ENCODE measurements at places on chromosomes 3 and 15. TPM values are rescaled to one million over a fixed set of nuclear protein-coding genes. Genes with fewer than 3 reads are reported as not detected.
A peak's percentile ranks its signal among the peaks of the same experiment; 100 is the strongest.

The FAM81A gene
- 0.54 TPM for total RNA-seq

The CACNA2D3 gene
- total RNA-seq: not detected

DNA sequence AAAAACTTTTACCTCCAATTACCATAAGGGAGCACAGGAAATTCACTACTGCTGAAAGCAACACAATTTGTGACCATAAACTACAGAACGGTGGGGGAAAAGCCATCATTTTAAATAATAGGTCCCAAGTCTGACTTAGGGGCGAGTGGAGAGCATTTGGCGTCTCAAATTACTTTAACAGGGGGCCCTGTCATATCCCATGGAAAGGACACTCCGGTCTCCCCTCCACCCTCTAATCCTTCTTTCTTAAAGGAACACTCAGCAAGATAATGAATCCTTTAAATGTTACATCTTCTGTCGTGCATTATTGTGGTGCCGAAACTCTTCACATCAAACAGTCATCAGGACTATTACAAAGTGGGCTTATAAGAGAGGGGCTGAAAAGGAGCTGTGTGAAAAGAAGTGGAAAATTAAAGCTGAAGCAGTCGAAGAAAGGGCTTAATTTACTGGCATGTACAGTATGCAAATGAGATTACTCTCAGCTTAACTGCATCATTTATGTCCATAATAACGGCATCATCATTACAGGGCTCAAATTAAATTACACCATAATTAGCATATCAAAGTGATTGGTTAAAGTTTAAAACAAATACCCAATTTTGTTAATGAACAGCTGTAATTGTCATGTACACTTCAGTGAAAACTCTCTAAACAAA, 342.2 kb downstream of the FOXP1 start:
- H3K36me3 ChIP-seq: peaks cover 2% of the 10 kb centered on the region
- peak overlapping the region; percentile 41 for H3K27ac ChIP-seq
- DNase-seq: no peak
- H3K27me3 ChIP-seq: no peaks in the 10 kb centered on the region
- H3K4me1 ChIP-seq: peaks cover 84% of the 10 kb centered on the region

- no peak overlapping the region for H3K27ac ChIP-seq
- no peak for DNase-seq
- H3K36me3 ChIP-seq: no peaks in the 10 kb centered on the region
Observed at GRCh38 chr3:5630406-5630805, 442.9 kb downstream of the EDEM1 start.

DNA sequence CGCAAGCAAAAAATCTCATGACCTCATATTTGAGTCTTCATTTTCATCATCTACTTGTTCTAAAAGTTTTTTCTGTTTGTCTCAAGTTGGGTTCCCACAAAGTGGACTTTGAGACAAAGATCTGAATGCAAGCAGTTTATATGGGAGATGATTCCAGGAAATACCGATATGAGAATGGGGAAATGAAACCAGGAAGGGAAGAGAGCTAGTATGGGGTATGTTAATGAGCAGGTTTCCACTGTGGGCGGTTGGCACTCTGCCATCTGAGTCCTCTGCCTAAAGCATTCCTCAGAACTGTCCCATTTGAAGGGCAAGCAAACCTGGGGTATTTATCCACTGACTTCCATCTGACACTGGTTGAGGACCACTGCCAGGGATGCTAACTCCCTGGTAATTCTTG, 8.8 kb downstream of the ADPRH start:
- H3K27me3 ChIP-seq: no peaks in the 10 kb centered on the region
- H3K36me3 ChIP-seq: no peaks in the 10 kb centered on the region
- H3K4me1 ChIP-seq: peaks cover 25% of the 10 kb centered on the region
- H3K27ac ChIP-seq: no peak overlapping the region

DNA sequence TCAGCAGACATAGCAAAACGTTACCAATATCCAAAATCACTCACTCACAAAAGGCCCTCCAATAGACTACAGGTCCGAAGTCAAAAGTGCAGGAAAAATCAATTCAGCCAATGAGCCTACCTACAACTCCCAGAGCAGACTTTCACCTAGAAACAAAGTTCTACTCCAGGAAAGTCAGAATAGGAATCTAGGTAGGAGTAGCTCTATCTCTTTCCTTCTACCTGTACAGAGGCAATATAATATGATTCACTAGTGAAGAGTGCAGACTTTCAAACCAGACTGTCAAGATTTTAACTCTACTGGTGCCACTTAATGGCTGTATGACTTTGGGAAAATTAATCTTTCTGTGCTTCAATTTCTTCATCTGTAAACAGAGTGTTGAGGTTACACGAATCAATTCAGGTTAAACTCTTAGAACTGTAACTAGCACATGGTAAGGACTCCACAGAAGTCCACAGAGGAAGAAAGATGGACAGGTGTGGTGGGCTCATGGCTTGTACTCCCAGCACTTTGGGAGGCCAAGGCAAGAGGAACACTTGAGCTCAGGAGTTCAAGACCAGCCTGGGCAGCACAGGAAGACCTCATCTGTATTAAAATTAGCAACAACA, 9.4 kb downstream of the DCUN1D1 start:
- peak overlapping the region; percentile 45 for H3K27ac ChIP-seq
- H3K27me3 ChIP-seq: no peaks in the 10 kb centered on the region
- peaks cover 45% of the 10 kb centered on the region for H3K4me1 ChIP-seq
